Activated CD4-positive, alpha-beta T cell treated with anti-CD3 and anti-CD28 coated beads for 36 hours (primary cell): ENCODE measurements at places on chromosomes 7 and 10.

GRCh38 chr7:40474790-40475680 is 340.2 kb downstream of the SUGCT start:
- no peak for DNase-seq

GRCh38 chr7:31921047-31921446 is 149.2 kb downstream of the PDE1C start:
- no peak for DNase-seq

DNA sequence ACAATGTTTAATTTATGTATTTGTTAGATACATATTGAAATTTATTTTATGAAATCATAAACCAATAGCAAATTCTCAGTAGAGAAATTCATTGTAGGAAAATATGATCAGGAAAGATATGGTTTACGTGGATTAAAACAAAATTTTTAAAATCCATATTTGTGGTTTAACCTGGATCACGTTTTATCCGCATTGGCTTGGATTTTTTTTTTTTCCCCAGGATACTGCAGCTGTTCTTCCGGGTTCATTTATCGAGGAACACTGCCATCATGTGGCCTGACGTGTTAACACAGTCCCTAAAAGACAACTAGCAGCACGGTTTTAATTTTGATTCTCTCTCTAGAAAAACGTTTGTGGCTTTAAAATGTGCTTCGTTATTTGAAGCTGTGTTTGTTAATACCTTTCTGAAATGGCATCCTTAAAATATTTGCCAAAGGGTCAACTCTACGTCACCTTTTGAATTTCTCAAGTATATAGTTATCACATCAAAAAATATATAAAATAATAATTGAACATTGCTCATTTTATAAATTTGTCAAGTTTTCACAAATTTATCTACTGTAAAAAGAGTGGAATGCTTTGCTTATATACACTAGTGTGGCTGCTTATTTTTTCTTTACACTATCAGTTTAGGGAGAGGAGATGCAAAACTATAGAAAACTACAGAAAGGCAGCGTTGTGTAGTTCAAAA is 8.7 kb upstream of the ASB4 start:
- peak; percentile 64 for DNase-seq

GRCh38 chr7:30659312-30659711 is 22.9 kb downstream of the CRHR2 start:
- no peak for DNase-seq

DNA sequence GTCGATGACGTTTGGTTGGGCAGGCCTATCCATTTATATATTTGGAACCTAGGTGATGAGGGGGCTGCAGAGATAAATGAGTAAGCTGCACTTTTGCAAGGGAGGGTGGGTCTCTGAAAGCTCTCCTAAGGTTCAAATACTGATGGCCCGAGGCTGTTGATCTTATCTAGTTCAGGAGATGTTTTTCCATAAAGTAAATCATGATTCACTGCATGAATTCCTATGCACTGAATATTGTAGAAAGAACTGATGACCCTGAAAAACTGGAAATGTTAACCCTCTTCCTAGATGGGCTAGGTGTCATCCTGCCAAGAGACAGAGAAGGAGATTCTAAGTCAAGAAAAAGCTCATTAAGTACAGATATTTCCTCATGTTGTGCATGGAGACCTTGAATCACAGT is 459.9 kb downstream of the PLXNA4 start:
- DNase-seq = no peak

DNA sequence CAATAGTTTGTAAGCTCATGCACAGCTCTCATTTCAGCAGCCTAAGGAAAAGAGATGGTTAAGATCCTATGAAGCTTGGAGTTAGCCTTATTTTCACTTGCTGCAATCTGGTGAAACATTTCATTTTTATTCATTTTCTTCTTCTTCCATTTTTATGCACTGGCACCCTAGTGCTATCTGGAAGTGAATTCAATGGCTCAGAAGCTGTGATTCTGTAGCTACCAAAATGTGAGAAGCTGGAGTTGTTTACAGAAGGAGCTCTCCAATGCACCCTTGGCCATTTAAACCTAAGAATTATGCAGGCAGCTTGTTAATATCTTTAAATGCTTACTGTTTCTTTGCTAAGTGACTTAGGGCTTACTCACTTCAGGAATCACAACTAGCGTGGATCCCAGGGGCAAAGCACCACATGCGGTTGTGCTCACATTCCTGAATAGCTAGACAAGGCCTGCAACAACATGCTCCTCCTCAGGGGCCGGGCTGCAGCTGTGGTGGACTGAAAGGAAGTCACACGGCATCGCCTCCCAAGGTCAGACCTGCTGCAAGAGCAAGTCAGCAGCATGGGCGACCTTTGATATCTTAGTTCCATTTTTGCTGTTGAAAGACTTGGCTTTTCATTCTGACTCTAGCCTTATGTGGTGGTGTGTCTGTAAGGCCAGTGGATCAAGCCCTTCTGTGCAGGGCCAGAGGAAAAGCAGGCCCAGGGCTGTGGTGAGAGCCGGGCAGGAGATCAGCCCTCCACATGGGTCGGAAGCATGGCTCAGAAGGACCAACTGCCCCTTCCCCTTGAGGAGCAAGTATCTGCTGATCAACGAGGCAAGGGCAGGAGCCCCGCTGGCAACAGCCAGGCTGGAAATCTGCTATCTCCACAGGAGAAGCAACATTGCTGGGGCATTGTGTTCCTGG is 91.9 kb upstream of the MBL2 start:
- no peak for DNase-seq

GRCh38 chr10:106392778-106393177 is 771.7 kb downstream of the SORCS1 start:
- DNase-seq = no peak

GRCh38 chr7:105024734-105025133 is 10.7 kb downstream of the KMT2E start:
- DNase-seq = no peak

GRCh38 chr7:115924411-115924810 is 106.2 kb downstream of the TFEC start:
- DNase-seq = no peak

DNA sequence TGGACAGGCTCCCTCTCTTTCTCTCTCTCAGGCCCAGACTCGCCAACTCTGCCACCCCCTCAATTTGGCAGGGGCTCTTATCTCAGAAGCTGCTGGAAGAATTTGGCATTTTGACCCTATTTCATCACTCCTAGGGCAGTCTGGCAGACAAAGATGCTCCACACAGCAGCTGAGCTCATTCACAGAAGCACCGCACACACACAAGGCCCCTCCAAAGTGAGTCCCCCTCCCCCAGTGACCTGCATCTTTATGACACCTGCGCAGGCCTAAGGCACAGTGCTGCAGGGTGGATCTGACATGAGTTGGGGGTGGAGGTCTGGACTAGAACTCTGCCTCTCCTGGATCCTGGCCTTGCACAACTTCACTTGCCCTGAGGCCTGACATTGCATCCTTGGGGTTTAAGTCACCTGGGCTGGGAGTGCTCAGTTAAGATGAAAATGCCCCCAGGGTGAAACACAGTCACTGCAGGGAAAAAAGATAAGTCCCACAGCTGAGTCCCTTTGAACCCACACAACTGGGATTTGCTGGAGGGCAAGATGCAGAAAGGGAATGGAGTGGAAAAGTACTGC is 41.1 kb upstream of the DUSP5 start:
- DNase-seq = no peak

- DNase-seq = no peak
Observed at GRCh38 chr10:127267442-127267841, 71.1 kb upstream of the INSYN2A start.

DNA sequence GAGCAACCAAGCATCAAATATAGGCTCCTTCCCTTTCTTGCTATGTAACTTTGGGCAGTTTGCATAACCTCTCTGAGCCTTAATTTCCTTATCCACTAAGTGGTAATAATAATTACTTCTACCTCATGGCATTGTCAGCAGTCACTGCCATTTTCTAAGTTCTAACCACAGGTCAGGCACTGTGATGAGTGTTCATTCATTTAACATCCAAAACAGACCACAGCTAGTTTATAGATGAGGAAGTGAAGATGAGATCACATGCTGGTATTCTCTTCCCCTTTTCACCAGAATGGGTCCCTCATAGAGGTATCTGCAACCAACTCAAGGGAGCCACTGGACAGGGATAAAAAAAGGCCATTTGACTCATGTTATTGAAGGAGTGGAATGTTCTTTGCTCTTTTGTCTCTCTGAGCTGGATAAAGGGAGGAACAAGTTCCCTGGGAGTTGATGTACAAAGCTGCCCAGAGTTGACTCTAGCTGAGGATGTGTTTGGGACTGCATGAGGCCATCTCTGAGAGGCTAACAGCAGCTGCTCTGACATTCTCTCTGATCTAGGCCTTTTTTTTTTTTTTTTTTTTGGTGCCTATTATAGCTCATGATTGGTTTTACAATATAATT is 65.0 kb downstream of the DNAJC12 start:
- DNase-seq = no peak

DNA sequence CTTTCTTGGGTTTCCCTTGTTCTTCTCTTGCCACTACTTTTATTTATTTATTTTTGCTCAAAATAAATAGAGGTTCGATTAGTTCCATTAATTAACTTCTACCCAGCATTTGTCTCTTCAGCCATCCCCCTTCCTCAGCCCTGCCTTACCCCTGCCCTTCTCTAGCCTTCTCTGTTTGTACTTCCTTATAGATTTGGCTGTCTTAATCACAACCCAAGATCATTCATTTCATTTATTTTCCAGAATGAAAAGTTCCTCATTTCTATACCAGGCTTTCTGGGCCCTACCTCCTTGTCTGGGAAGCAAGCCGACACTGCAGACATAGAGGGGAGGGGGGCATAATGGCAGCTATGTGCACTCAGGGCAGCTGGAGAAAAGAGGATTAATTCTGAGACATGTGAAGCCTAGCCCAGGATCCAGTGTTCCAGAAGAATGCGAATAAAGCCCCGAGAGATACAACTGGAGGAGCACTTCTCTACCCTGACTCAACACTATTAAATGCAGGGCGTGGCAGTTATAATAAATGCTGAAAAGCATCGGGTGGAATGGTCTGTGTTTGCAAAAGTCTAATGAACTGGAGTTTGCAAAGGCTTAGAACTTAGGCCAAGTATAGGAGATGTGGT is 6.4 kb upstream of the PDCD4 start:
- DNase-seq = no peak

GRCh38 chr10:71234004-71234894 is 21.9 kb downstream of the UNC5B start:
- DNase-seq = no peak

DNA sequence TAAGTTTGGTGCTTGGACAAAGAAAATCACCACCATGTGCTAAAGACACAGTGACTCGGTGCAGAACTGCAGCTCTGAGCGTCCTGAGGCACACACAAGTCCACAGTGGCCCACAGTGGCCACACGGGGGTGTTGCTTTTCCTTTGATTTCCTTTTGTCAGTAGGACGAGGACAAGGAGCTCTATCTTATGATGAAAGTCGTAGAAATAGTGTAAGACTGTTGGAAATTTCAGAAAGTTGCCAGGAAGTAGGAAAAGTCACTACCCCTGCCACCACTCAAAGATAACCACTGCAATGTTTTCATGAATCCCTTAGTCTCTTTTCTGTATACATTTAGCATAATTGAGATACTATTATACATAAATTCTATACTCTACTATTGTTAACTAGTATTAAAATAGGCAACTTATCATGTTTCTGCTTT is 146.0 kb downstream of the TNS3 start:
- peak; percentile 27 for DNase-seq

DNA sequence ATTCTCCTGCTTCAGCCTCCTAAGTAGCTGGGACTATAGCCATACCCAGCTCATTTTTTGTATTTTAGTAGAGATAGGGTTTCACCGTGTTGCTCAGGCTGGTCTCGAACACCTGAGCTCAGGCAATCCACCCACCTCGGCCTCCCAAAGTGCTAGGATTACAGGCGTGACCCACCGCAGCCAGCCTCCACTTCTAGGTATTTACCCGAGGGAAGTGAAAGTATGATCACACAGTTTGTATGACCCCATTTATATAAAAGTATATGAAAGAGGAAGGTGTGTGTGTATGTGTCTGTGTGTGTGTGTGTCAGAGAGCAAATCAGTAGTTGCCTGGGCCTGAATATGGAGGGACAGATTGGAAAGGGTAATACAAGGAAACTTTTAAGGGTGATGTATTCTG is 2.0 kb upstream of the PURB start:
- DNase-seq = no peak

DNA sequence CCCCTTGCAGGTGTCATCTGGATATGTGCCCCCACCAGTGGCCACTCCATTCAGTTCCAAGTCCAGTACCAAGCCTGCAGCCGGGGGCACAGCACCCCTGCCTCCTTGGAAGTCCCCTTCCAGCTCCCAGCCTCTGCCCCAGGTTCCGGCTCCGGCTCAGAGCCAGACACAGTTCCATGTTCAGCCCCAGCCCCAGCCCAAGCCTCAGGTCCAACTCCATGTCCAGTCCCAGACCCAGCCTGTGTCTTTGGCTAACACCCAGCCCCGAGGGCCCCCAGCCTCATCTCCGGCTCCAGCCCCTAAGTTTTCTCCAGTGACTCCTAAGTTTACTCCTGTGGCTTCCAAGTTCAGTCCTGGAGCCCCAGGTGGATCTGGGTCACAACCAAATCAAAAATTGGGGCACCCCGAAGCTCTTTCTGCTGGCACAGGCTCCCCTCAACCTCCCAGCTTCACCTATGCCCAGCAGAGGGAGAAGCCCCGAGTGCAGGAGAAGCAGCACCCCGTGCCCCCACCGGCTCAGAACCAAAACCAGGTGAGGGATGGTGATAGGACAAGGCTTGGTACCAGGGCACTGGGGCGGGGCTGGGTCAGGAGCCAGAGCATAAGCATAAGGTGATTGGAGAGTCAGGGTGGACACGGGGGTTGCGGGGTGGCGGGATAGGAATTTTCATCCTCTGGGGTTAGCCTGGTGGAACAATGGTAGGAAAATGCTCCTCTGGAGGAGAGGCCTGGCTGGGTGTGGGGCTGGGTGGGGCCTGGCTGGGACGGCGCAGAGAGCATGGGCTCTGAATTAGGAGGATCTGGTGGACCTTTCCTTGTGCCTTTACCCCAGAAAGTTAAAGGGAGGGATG is 1.9 kb downstream of the ZYX start:
- DNase-seq = no peak

DNA sequence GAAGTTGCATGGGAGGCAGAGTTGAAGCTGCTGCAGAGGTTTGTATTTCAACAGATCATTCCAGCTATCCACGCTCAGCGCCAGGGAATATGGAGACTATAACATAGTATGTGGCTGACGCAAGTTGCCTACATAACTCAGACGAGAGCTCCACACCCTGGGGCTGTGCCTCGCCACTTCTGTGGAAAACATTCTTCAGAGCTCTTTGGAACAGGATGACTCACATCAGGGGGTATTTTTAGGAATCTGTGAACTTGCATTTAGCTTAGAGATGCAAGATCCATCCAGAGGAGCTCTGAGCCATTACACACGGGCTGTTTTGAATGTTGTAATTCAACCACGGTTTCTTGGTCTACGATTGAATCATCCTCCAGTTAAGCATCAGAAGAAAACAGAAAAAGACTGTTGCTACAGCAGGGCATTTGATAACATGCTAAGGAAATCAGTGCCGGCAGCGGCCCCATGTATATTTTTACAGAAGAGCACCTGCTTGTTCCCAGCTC is 481.5 kb upstream of the AKR1E2 start:
- peak; percentile 64 for DNase-seq

GRCh38 chr7:144784943-144785342 is 50.9 kb downstream of the TPK1 start:
- no peak for DNase-seq
